ENCODE measurements at places on chromosomes 5 and 9.
A peak's percentile ranks its signal among the peaks of the same experiment; 100 is the strongest.

- no peak for DNase-seq
Observed at GRCh38 chr5:2207416-2208238, 324.9 kb upstream of the IRX4 start.

GRCh38 chr9:108759399-108759798, 96.4 kb downstream of the ACTL7B start:
- DNase-seq, result peak; percentile 58

- DNase-seq, result no peak
Observed at GRCh38 chr5:15446552-15446951, 53.4 kb upstream of the FBXL7 start.

GRCh38 chr9:81312346-81312745, 377.0 kb downstream of the TLE1 start:
- no peak for DNase-seq

- no peak for DNase-seq
Observed at GRCh38 chr5:67221487-67222242, 25.1 kb upstream of the CD180 start.

- no peak for DNase-seq
Observed at GRCh38 chr5:122469384-122469919, 157.4 kb downstream of the SNCAIP start.

- no peak for DNase-seq
Observed at GRCh38 chr5:39650008-39650762, 225.4 kb upstream of the DAB2 start.

GRCh38 chr5:173139631-173140030, 4.7 kb upstream of the BNIP1 start:
- DNase-seq, result no peak

GRCh38 chr5:15808577-15808976, 308.6 kb downstream of the FBXL7 start:
- no peak for DNase-seq

DNA sequence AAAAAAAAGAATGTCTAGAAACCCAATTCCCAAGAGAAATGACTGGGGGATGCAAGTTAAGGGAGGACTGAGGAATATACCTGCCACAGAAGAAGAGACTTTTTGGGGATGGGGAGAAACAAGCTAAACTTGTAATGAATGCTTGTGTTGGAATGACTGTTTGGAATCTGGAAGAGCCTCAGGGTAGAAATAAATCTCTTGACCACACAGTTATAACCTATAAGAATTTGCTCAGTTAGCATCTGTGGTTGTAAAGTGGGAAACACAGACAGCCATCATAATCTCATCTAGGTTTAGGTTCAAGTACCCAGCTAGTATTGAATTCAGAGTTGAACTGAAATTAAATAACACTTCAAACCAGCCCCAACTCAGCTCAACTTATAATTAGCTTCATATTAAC, 678.3 kb upstream of the CHD1 start:
- DNase-seq, result no peak

- no peak for DNase-seq
Observed at GRCh38 chr5:84274585-84275468, 109.9 kb downstream of the EDIL3 start.

- no peak for DNase-seq
Observed at GRCh38 chr5:42665857-42666256, 90.8 kb upstream of the CCDC152 start.

DNA sequence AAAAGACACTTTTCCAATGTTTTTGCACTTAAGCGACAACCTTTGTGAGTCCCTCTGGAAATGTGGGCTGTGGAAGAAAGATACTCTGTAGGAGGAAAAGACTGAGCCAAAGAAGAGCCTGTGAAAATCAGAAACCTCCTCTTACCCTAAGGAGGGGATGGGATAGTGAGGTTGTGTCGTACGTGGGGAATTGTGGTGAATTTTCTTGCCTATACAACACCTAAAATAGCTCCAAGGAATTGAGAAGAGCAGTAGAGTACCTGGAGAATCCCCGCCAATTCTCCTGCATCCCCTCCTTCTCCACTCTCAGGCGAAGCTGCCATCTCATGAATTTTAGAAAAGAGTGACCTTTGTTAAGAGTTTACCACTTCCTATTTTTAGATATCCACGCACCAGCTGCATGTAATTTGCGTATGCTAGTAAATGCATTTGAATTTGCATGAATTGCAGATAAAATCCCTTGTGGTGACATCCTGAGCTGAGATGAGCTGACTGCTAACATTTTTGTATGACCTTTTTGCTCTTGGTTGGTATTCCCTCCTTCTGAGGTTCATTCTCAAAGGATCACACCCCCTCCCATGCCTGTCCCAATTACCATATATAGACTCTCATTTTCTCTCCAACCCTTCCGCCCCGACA, 147.2 kb downstream of the PCSK5 start:
- no peak for DNase-seq

DNA sequence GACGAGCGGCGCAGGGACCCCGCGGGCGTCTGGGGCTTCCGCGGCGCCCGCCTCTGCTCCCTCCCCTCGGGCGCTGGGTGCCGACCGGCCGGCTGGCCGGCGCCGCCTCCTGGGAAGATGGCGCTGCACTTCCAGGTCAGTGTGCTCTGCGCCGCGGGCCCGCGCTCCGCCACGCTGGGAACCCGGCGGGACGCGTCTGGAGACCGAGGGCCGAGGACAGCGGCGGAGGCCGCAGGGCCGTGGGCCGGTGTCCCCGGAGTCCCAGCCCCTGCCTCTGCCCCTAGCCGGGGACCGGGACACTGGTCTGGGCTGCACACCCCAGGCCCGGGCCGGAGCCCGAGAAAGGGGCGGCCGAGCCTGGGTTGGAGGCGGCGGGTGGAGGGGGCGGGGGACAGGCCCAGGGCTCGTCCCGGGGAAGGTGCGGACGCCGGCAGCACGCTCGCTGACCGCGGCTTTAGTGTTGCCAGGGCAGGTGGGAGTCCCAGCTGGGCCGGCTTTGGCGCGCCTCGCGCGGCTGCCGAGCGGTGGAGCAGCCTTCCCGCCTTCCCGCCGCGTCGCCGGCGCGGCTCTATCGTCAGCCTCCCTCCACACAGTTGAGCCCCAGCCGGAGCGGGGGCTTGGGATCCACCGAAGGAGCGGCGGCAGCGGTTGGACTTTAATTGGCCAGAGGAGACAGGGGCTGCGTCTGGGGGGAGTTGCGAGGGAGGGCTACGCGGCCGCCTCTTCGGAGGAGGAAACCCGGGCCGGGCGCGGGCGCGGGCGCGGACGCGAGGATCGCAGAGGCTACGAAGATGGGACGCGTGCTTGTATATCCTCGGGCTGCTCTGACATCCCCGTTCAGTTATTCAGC, at the start of gene RANBP17:
TSS of gene RANBP17 (plus strand) at position 102 of the 850 bp plus-strand sequence.
- DNase-seq, result peak; percentile 76

DNA sequence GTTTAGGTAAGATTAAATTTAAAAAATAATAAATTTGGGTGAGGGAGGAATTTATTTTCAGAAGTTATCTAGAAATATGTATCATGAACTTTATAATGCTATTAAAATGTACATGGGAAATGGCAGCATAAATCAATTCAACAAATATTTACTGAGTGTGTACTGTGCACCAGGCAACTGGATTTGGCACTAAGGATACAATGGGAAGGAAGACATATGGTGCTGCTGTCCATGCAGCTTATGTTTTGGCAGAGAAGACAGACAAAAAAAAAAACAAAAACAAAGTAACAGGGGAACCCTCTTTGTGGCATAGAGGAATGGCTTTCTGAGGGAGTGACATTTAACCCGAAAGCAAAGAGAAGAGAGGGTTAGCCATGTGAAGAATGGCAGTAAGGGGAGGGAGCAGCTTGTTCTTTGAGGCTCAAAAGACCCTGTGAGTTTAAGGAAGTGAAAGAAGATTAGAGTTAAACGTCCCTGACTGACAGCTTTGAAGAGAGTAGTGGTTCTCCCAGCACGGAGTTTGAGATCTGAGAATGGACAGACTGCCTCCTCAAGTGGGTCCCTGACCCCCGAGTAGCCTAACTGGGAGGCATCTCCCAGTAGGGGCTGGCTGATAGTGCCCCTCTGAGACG, 23.9 kb downstream of the CNTRL start:
- no peak for DNase-seq

DNA sequence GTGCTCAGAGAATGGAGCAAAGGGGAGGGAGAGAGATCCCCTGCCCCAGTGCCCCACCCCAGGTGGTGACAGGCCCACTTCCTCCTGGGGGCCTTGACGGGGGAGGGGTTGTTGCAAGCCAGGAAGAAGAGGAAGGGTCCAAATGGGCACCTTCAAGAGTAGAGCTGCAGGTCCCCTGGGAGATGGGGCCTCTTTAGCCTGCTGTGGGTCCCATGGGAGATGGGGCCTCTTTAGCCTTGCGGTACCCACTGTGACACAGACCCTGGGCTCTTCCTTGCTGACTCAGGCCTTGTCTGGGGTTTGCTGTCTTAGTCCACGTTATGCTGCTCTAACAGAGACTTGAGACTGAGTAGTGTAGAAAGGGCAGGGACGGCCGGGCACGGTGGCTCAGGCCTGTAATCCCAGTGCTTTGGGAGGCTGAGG, 9.6 kb upstream of the TOR4A start:
- no peak for DNase-seq

- no peak for DNase-seq
Observed at GRCh38 chr9:35792024-35792813, 828 bp downstream of the NPR2 start.

- DNase-seq, result no peak
Observed at GRCh38 chr9:12684974-12685373, 8.2 kb upstream of the TYRP1 start.

- no peak for DNase-seq
Observed at GRCh38 chr9:7360513-7360912, 439.1 kb downstream of the DMAC1 start.

- no peak for DNase-seq
Observed at GRCh38 chr5:132193165-132193694, 34.4 kb downstream of the P4HA2 start.
